Pulmonary artery endothelial cell (primary cell): ENCODE measurements at places on chromosomes 1 and 21.

- DNase-seq: no peak
These were observed 16.4 kb downstream of the CDCP2 start for GRCh38 chr1:54136269-54136896.

DNA sequence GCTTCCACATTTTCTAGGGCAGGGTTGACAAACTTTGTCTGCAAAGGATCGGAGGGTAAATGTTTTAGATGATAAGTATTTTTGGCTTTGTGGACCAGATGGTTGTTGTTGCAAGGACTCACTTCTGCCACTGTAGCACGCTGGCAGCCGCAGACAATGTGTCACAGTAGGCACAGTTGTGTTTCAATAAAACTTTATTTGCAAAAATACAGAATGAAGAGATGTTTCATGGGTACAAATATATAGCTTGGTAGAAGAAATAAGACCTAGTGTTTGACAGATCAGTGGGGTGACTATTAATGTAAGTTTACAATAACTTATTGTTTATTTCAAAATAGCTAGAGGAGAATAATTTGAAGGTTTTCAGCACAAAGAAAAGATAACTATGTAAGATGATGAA is 127.8 kb downstream of the GRIK3 start:
- DNase-seq: no peak

DNA sequence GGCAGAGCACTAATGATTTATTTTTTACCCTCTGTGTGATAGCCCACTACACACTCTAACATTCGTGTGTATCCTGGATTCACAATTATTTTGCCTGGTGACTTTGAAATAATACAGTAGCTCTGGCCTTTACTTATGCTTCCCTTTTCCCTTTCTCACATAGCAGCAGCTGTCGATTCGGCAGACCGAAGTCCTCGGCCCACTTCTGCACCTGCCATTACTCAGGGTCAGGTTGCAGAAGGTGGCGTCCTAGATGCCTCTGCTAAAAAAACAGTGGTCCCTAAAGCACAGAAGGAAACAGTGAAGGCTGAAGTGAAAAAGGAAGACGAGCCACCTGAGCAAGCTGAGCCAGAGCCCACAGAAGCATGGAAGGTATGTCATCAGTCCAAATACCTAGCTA is 70.8 kb downstream of the TMEM200B start:
- DNase-seq: no peak

DNA sequence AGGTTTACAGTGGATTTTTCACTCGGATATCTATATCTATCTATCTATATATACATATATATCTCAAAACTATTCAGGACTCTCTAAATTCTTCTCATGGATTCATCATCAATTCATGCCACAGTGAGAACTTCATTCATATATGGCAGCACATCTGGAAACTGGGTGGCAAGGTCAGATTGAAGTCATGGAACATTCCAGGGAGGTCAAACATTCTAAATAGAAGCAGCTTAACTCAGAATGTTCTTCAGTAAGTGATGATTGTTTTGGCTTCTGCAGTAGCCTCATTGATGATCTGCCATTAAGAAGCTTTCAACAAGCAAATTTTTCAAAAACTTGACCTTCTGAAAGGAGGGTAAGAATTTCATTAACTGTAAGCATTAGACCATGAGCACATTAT is 46.9 kb upstream of the ADAMTS1 start:
- DNase-seq: no peak

DNA sequence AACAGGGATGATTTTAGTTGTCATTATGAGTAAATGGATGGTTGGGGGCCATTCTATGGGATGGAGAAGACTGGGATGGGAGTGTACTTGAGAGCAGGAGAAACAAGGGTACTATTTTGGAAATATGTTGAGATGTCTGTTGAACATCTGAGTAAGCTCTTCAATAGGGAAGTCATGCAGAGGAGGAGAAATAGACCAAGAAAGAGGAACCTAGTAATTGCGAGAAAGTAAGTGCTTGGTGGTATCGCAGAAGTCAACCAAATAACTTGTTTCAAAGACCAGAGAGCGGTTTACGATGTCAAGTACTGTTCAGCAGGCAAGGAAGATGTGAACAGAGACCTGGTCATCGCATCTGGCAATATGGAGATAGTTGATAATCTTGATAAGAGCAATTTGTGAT is 22.4 kb upstream of the CHRM3 start:
- no peak for DNase-seq

GRCh38 chr21:22795091-22795490 is 1796.9 kb downstream of the NCAM2 start:
- DNase-seq: no peak

GRCh38 chr1:48291421-48291820 is 68.9 kb downstream of the SLC5A9 start:
- DNase-seq: no peak

DNA sequence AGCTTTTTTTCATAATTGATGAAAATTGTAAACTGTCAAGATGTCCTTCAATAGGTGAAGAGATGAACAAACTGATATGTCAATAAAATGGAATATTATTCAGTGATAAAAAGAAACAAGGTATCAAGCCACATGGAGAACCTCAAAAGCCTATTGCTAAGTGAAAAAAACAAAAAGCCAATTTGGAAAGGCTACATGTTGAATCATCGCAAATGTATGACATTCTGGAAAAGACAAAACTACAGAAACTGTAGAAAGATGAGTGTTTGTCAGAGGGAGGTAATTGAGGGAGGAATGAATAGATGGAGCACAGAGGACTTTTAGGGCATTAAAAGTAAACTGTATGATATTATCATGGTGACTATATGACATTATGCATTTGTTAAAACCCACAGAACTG is 34.5 kb upstream of the USP25 start:
- no peak for DNase-seq

GRCh38 chr1:150979092-150980056 is 2.7 kb upstream of the ANXA9 start:
- peak; percentile 75 for DNase-seq

GRCh38 chr1:9687874-9688582 is 36.5 kb downstream of the PIK3CD start:
- DNase-seq: no peak

DNA sequence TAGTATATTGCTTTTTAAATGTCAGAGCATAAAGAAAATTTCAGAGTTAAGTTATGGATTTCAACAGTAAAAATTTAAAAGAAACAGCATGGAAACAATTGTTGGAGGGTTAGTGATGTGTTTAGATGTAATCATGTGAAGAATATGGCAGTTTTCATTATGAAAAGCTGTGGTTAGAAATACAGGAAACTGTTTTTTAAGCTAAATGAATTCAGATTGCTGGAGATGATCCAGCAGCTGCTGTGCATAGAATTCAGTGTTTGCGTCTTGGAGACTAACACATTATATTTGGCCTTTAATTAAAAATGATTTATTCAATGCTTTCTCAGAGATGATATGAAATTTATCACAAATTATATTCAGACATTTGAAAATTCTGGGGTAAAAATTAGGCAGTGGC is 273.6 kb upstream of the LRRC7 start:
- no peak for DNase-seq

DNA sequence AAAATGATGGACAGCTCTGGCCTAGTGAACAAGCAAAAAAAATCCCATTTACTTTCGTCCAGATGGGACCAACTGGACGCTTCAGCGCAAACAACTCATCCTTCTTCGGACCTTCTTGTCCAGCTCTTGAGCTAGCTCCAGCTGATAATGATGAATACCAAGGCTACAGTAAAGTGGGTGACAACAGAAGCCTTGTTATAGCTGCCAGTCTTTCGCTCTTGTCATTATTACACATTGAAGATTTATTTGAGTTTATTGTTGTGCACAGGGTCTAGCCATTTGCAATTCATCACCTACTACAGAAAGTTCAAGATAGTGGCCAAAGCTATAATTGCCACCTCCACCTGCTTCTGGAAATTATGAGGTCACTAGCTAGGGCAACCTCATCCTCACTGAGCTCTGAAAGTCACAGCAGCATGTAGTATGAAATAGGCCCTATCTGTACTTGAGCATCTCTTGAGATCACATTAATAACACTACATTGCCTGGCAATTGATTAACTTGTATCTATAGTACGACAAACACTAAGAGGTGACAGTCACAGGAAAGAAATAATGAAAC is 76.9 kb downstream of the GPATCH2 start:
- DNase-seq: no peak

DNA sequence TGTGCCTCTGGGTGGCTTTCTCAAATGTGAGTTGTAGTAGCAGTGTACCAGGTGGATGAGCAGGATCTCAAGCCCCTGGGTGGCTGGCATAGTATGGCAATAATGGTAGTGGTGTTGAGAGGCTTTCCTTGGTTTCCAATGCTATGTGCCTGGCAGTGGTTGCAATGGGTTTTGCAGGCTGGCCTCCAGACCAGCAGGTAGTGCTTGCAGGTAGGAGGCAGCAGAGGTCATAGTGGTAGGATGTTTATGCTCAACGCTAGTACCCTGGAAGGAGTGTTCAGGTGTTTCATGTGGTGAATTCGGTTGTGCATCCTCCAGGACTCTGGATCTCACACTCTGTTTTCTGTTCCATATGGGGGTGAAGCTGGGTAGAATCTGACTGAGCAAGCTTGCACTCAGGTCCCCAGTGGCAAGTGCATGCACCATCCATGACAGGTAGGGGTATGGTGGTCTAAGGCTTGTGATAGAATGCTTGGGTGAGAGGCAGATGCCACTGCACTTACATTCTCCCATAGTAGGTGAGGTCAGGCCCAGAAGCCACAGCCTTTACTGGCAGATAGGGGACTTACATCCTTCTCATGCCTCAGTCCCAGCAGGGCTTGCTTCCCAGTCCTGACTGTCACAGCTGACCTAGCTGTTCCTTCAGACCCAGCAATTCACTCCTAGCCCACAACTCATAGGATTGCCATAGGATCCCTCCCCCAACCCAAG is 410.5 kb upstream of the LRRC7 start:
- no peak for DNase-seq

DNA sequence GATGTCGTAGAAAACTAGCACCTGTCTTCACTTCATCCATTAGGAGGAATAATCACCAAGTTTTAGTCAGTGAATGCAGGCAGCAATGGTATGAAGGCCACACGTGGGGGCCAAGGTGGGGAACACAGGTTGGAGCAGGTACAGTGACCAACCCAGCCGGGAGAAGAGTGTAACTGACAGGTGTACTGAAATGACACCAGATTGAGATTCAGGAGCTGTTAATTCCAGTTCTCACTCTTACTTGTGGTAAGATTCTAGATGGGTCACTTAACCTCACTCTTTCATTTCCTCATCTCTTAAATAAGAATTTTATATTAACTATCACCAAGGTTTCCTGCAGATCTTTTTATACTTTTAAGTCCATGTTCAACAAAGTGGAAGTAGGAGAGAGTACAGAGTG is 206.2 kb upstream of the PTBP2 start:
- DNase-seq: no peak

GRCh38 chr1:27727126-27727525 is 1.4 kb downstream of the FAM76A start:
- DNase-seq: no peak

- no peak for DNase-seq
These were observed 26.8 kb upstream of the COL6A2 start for GRCh38 chr21:46071082-46071481.

GRCh38 chr1:58812468-58812867 is 28.6 kb upstream of the JUN start:
- DNase-seq: no peak

- DNase-seq: no peak
These were observed 66.7 kb upstream of the F3 start for GRCh38 chr1:94608142-94608851.

DNA sequence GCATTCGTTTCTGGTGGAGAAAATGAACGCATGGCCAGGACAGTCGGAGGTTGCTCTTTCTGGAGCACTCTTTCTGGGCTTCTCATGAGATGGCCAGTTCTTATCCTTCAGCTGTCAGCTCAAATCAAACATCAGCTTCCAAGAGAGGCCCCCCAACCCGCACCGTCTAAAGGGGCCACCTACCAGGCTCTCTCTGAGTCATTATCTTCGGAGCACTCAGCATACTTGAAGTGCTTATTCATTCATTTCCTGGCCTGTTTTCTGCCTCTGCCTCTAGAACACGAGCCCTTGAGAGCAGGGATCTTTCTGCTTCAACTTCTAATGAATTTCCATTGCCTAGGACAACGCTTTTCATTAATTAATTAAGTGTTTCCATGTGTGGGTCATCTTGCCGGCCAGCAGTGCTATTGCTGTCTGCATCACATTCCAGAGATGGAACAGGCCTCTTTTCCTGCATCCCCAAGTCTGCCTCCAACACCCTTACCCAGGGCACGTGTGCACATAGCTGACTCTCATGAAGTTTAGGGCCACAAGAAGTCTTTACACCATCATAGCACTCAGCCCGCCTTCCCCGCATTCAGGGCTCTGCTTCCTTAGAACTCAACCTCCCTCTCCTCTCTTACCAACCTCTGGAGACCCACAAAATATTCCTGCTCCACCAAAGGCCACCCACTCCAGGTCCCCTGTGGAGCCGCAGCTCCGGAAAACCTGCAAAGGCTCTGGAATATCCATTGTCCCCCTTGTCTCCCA is 52.1 kb upstream of the LAPTM5 start:
- DNase-seq: peak; percentile 20

GRCh38 chr1:54885237-54885679 is 1.7 kb downstream of the DHCR24 start:
- DNase-seq: no peak
